ENCODE measurements at places on chromosomes 6 and 20. TPM values are rescaled to one million over a fixed set of nuclear protein-coding genes. Genes with fewer than 3 reads are reported as not detected.

The MYLK4 gene
- total RNA-seq = 0.60 TPM

The SLC35D3 gene
- total RNA-seq = not detected

The AP5S1 gene
- 9.4 TPM for total RNA-seq

The CDH26 gene
- 4.8 TPM for total RNA-seq

The BFSP1 gene
- not detected for total RNA-seq

The ZBTB46 gene
- 12.9 TPM for total RNA-seq

The ZNF165 gene
- 0.42 TPM for total RNA-seq

The C20orf173 gene
- not detected for total RNA-seq

The MAP3K4 gene
- total RNA-seq = 61.2 TPM

The POU3F2 gene
- 1.8 TPM for total RNA-seq

The SUMO4 gene
- 4.9 TPM for total RNA-seq

The CD83 gene
- 2.1 TPM for total RNA-seq

The RAB5IF gene
- total RNA-seq = 49.6 TPM

Data from tibial nerve (tissue), 4 donors.